Left lung (tissue), 14 donors: ENCODE measurements at places on chromosomes 12 and 14. TPM values are rescaled to one million over a fixed set of nuclear protein-coding genes. Genes with fewer than 3 reads are reported as not detected.

DNA sequence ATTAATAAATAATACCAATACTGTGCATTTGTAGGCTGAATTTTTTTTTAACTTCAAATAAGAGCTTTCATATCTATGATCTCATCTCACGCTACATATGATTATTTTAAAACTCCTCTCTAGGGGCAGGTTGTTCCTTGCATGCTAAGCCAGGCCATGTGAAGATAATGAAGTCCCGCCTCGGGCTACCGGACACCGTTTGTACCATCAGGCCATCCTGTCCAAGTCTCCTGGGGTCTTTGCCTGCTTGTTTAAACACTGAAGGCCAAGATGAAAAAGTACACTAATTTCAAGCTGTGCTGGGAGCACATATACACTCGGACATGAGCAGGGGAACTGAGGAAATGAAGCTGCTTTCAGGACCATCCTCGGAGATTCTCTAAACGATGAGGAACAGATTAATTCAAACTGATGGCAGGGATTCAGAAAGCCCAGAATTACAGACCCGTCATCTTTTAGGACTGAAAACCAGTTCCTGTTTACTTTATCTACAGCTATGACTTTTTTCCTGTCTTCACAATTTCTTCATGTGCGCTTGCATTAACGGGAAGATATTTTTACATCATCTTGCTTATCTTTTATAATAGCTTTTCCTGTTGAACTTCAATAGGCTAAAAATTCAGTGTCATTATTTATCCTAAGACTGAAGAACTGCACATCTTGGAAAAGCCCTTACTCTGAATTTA lies 6.3 kb upstream of the ABHD12B start:
- no peak for DNase-seq

DNA sequence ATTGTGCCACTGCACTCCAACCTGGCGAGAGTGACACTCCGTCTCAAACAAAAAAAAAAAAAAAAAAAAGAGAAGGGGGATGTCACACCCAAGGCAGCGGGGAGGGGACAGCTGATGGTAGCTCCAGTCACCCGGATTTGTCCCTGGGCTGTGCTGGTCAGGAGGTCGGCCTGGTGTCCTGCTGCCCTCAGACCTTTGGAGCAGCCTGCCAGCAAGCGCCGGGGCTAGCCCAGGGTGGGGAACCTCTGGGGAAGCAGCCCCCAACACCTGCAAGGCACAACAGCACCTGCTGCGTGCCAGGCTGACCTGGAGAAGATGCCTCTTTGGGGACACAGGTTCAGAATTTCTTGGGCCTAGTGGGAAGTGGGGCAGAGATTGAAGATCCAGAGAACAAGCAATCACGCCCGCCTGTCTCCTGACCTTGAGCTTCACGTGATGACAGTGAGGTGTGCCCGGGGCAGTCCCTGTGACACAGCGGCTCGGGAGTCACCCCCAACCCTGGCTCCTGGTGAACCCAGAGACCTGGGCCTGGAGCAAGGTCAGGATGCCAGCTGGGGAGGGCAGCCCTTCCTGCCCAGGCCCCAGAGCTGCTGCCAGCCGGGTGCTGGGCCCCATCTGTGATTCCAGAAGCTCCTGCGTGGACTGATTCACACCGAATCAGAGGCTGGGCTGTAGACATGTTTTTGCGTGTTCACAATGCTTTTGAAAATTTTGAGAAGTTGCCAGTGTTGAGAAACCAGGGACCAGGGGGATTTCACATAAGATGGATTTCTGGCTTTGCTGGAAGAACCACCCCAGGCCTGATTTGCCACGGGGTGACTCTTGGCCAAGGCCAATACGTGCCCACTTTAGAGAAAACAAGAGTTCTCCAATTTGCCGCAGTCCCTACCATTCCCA lies 66.4 kb downstream of the RFLNA start:
- no peak for DNase-seq

The FAIM2 gene
- polyA plus RNA-seq: 0.61 TPM

The TPH2 gene
- 0.48 TPM for polyA plus RNA-seq

The P2RX7 gene
- polyA plus RNA-seq: 2.0 TPM
